ENCODE measurements at places on chromosomes 1 and 21. TPM values are rescaled to one million over a fixed set of nuclear protein-coding genes. Genes with fewer than 3 reads are reported as not detected.

GRCh38 chr1:153057375-153057774 lies at the start of gene SPRR2A:
SPRR2A (minus strand) TSS chr1:153057512; CDS start chr1:153056735, 777 bp downstream.
- no peak for DNase-seq

PPFIA4 gene
- total RNA-seq = 4.5 TPM

DNA sequence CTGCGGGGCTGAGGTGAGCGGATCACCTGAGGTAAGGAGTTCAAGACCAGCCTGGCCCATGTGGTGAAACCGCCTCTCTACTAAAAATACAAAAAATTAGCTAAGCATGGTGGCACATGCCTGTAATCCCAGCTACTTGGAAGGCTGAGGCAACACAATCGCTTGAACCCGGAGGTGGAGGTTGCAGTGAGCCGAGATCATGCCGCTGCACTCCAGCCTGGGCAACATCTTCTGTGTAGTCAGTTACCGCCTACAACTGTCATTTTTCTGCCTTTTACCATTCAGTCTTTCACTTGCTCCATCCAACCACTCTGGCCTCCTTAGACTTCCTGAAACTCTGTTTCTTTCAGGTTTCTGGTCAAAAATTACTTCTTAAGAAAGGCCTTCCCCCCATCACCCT lies 2.2 kb downstream of the MYCBP start:
- no peak for DNase-seq

GRCh38 chr1:162612606-162613400 lies 19.5 kb upstream of the DDR2 start:
- DNase-seq = peak; percentile 46

GRCh38 chr21:42125571-42126544 lies 54.7 kb downstream of the UMODL1 start:
- peak; percentile 66 for DNase-seq

CZIB gene
- 53.5 TPM for total RNA-seq

DNA sequence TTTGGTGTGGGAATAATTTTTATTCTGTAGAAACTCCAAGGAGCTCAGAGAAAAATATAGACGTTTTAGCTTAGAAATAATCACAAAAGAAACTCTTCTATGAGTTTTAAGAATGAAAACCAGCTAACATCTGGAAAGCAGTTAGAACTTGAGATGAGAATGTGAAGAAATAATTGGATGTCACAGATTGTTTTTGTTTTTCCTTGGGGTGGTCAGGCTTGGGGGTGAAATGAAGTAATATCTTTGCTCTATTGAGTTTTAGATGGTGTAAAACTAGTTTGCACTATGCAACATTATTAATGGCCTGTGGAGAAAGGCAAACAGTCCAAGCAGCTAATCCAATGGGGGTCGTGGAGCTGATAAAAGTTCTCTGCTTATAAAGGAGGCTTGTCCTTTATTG lies 101.2 kb downstream of the FMN2 start:
- DNase-seq = no peak

DNA sequence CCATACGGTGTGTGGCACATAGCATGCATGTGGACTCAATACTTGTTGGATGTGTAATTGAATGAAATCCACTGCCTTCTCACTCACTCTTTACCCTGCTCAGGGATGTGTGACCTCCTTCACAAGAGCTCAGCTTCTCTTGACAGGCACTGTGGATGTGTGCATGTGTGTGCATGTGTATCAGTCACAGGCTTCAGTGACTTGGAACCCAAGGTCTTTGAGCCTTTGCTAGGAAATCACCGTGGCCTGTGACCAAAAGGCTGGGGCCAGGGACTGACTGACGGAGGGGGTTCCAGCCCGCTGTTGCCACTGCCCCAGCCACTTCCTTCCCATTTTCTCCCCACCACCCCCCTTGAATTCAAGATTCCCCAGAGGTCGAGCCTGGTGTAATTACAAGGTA lies 144.4 kb upstream of the POU3F1 start:
- DNase-seq = no peak

DNA sequence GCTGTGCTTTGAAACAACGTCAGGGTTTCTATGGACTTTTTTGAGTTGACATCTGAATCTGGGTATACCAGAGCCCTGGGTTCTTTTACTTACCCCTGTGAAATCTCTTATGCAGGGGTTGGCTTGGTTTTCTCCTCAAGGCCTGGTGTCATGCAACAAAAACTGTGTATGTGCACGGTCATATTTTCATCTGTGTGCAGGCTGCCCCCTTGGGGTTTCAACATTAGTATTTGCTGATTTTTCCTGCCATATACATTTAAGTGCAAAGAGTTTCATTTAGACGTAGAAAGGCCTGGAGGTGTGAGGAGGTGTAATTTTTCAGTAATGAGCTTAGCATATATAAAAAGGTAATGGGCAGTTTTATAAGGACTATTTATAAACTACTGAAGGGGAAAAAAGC lies 22.0 kb upstream of the ZBTB18 start:
- no peak for DNase-seq

- DNase-seq = no peak
Observed at GRCh38 chr1:99239690-99240089, 24.6 kb upstream of the PLPPR4 start.

NPHS2 gene
- total RNA-seq = not detected

DNA sequence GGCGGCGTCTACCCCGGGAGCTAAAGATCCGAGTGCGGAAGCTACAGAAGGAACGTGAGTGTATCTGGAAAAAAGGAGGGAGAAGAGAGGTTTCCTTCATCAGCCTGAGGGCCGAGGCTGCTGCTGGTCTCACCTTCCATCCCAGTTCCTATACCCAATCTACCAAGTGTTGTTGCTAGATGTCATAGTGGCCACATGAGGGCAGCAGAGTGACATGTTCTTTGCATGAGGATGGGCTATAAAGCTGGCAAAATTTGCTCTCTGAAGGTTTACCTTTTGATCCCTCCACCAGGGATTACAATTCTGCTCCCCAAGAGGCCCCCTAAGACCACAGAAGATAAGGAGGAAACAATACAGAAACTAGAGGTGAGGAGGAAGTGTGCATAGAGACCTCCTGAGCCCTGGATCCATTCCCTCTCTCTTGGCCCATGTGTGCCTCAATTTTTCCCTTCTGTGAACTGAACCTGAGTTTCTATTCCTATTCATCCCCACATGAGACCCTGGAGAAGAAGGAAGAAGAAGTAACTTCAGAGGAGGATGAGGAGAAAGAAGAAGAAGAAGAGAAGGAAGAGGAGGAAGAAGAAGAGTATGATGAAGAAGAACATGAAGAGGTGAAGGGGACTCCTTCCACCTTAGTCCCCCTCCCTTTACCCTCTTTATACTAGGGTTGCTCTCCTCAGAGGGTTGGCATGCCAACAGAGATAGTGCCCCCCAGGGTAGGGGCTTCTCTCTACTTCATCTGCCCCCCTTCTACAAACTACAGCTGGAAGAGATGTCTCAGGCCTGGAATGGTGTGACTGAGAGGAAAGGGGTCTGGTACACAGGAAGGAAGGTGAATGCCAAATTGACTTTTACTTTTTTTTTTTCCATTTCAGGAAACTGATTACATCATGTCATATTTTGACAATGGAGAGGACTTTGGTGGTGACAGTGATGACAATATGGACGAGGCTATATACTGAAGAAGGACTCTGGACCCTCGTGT lies 13.3 kb downstream of the POLR3GL start:
- peak; percentile 77 for DNase-seq

NVL gene
- 23.2 TPM for total RNA-seq

DNA sequence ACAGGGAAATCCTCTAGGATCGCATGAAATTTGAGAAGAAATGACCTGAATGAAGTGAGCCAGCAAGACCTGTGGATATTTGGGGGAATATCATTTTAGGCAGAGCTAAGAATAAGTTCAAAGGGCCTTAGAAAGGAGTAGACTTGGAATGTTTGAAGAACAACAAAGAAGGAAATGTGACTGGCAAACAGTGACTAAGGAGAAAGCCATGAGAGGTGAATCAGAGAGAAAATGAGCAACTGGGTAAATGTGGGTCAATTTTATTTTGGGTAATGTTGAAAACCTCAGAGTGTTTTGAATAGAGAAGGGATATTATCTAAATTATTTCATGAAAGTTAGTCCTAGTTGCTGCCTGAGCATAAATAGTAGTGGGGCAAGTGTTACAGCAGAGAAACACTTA lies 672.8 kb downstream of the LMO4 start:
- DNase-seq = peak; percentile 29

DNA sequence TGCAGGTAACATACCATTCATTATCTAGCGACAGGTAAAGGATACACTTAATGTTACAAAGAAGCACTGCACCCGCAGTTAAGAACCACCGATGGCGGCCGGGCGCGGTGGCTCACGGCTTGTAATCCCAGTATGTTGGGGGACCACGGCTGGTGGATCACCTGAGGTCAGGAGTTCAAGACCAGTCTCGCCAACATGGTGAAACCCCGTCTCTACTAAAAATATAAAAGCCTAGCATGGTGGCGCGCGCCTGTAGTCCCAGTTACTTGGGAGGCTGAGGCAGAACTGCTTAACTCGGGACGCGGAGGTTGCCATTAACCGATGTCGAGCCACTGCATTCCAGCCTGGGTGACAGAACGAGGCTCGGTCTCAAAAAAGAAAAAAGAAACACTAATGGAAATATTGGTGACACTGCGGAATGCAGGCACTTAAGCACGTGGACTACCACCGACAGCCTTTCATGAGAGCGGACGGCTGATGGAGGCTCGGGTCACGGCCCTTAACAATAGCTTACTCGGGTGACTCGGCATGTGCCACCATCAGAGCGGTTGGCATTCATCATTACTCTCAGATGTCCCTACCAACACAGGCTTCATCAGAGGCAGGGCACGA lies 542 bp downstream of the GAS5 start:
- DNase-seq = no peak

LRRC53 gene
- total RNA-seq = not detected

DNA sequence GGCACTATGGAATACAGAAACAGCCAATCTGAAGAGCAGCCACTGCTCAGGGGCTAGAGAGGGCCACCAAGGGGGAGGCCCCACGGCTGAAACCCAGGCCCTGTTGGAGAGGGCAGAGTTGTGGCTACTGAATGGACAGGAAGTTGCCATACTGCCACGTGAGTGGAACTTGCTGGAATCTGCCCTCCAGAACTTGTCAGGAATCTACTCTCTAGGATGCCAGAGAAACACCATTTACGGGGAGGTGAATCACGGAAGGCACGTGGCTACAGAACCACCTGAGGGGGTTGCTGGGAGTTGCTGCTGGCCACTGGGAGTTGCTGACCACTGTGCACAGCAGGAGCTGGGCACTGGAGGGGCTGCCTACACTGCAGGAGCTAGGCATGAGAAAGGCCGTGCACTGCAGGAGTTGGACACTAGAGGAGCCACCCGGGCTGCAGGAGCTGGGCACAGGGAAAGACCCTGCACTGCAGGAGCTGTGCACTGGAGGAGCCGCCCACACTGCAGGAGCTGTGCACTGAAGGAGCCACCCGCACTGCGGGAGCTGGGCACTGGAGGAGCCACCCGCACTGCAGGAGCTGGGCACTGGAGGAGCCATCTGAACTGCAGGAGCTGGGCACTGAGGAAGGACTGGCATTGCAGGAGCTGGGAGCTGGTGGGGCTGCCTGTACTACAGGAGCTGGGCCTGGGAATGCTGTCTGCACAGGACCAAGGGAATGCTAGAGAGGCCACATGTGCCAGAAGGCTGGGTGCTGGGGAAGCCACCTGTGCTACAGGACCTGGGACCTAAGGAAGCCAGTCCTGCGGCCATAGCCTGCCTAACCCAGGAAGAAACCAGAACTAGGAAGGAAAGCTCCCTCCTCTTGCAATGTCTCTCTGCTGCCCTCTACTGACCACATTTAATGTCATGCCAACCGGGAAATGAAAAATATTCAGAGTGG lies 343.4 kb downstream of the MATN1 start:
- peak; percentile 95 for DNase-seq

Data from RPMI7951 (cell line).